ENCODE measurements at places on chromosomes 6 and 20.

- no peak for DNase-seq
Measured at GRCh38 chr6:35638679-35639078, 50.0 kb downstream of the FKBP5 start.

DNA sequence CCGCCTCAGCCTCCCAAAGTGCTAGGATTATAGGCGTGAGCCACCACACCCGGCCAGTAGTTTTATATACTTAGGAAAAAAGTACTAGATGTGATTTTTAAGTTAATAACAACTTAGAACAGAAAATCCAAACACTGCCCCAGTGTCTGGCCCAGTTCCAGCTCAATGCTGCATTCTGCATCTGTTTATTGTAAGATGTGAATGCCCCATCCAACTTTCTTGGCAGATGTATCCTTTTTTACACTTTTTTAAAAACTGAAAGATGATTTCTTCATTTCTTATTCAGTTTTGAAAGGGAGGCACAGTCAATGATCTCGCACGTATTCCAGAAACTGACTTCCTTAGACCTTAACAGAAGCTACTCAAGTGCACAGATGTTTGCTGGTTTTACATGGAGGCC, 85.6 kb upstream of the SRSF6 start:
- DNase-seq: no peak

- no peak for DNase-seq
Measured at GRCh38 chr20:4131911-4132310, 116.6 kb upstream of the RNF24 start.

- DNase-seq: no peak
Measured at GRCh38 chr20:14919501-14920081, 582.2 kb upstream of the FLRT3 start.

DNA sequence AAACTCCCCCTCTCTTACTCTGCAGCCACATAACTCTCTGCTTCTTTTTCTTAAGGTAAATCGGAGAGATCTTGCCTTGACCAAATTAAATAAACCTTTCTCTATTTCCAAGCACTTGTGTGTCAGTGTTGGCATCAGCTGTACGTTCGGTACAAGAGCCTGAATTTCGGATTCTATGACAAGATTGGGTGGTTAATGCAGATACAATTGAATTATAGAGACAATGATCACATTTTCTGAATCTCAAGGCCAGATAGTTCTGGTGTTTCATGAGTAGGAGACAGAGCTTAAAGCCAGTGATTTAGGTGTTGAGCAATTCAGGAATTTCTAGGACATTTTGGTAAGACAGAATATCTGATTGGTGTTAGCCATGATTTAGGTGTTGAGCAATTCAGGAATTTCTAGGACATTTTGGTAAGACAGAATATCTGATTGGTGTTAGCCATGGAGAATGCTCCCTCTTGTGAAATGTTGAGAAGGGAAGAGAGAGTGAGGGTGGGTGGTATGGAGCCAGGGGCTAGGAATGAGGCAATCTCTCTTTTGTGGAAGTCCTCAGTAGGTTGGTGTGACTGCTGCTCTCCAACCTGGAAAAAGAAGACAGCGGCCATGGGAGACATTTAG, 5.1 kb downstream of the SPINT3 start:
- no peak for DNase-seq

All from activated CD8-positive, alpha-beta memory T cell treated with anti-CD3 and anti-CD28 coated beads for 1 hour (primary cell).